ENCODE measurements at places on chromosomes 16 and 17.

- no peak for DNase-seq
Measured at GRCh38 chr17:59149841-59150511, 5.0 kb downstream of the SKA2 start.

GRCh38 chr17:72254808-72255449 lies 134.1 kb downstream of the SOX9 start:
- no peak for DNase-seq

DNA sequence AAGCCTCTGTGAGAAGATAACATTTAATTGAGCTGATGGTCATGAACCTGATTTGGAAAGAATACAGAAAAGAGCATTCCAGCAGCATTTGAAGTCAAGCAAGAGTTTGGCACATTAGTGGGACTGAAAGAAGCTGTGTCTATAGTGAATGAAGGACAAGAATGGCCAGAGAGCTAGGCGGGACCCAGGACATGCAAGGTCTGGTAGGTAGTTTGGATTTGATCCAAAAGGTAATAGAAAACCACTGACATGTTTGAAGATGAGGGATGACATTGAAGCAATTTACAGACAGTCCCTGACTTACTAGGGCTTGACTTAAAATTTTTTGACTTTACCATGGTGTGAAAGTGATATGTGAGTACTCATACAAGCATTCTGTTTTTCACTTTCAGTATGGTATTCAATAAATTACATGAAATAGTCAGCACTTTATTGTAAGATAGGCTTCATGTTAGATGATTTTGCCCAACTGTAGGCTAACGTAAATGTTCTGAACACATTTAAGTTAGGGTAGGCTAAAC lies 7.6 kb downstream of the CYB5B start:
- no peak for DNase-seq

- no peak for DNase-seq
Measured at GRCh38 chr17:80826955-80827645, 164.5 kb upstream of the CHMP6 start.

- DNase-seq: no peak
Measured at GRCh38 chr17:78316867-78317789, 42.7 kb downstream of the SOCS3 start.

- no peak for DNase-seq
Measured at GRCh38 chr17:40727447-40728231, 24.1 kb upstream of the KRT24 start.

- DNase-seq: no peak
Measured at GRCh38 chr17:9209347-9209746, 188.0 kb downstream of the NTN1 start.

DNA sequence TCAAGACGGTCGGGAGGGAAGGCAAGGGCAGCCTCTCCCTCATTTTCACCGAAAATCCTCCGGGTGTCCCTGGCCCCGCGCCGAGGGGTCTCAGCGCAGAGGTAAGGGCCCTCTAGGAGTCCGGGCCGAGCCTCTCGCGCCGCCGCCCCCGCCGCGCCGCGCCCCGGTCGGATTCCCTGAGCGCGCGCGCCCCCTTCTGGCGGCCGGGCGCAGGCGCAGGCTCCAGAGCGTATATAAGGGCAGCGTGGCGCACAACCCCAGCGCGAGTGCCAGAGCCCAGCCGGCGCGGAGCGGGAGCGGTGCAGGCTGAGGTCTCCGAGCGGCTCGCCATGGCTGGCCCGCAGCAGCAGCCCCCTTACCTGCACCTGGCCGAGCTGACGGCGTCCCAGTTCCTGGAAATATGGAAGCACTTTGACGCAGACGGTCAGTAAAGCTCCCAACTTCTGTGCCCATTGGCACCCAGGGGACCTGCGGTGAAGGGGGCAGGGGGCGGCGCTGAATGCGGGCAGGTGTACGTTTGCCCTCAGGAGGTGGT lies at the start of gene CALB2:
Gene CALB2, plus strand, starts transcription at position 260 of the 535 bp plus-strand sequence. Its CDS starts 70 bp downstream, at position 330.
- no peak for DNase-seq

DNA sequence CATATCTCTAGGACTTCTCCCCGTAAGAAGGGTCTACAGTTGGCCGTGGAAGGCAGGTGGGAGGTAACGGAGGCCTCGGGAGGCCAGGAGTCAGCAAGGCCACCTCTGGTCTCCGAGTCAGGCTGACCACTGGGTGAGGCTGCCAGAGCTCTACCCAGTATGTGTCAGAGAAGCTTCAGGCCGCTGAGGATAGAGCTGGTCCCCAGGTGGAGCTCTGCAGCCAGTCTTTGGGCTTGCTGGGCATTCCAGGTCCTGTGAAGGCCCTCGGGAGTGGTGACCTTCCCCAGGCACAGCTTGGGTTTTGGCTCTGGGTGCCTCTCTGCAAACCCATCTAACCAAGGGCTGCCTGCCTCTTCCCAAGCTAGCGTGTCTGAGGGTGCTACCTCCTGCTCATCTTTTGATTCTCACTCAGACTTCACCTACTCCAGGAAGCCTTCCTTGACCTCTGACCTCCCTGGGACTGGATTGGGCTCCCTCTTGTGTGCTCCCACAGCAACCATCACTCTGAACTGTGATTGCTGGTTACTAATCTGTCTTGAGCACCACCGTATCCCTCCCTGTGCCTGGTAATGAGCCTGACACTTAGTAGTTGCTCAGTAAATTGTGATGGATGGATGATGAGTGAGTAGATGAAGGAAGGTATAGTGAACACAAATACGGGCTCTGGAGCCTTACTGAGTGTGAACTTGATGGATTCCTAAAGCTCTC lies 22.3 kb downstream of the RHBDL3 start:
- no peak for DNase-seq

DNA sequence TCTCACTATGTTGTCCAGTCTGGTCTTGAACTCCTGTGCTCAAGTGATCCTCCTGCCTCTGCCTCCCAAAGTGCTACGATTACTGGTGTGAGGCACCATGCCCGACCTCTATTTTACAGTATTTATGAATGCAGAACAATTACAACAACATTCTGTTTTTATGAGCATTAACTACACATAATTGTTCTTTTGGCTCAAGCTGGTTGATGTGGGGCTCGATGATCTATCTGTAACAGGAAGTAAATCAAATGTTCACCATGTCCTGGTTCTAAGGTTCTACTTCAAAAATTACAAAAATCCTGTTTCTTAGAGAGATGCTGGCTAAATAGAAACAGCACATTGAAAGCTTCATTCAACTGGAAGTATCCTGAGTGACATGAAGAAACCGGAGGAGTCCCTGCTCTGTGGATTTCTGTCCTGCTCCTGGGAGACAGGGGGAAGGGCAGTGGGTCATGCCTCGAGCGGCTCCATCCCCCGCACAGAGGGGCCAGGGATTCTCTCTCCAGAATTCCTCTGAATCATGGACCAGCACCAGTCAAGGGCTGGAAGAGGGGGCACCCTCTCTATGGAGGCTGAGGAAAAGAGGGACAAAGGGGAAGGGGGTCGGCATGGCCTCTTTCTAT lies 31.5 kb downstream of the FA2H start:
- no peak for DNase-seq

DNA sequence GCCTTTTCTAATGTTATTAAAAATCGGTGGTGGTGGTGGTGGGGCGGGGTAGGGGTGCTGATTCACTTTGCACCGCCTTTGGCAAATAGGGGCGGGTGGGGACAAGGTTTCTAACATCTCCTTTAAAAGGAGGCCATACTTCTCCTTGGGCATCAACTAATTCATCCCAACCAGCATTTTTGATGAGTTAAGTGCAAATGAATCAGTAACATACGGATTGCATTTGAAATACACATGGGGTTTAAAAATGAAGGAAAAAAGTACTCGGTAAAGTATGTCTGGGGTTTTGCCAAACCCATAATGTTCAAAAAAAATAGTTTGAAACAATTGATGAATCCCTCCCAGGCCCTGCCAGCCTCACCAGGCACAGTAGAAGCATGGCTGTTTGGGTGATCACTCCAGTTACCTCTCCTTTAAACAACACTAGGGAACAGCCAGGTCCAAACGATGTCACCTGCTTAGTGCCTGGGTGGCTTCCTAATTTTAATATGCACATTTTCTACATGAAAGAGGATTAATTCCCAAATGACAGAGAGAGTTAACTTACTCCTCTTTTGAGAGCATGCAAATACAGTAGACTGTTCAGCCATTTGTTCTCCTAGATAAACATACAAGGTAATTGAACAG lies 107.2 kb downstream of the ANKFN1 start:
- no peak for DNase-seq

- DNase-seq: no peak
Measured at GRCh38 chr17:60451965-60452364, 29.7 kb downstream of the CHCT1 start.

GRCh38 chr16:535446-536405 lies 8.2 kb downstream of the CAPN15 start:
- no peak for DNase-seq

DNA sequence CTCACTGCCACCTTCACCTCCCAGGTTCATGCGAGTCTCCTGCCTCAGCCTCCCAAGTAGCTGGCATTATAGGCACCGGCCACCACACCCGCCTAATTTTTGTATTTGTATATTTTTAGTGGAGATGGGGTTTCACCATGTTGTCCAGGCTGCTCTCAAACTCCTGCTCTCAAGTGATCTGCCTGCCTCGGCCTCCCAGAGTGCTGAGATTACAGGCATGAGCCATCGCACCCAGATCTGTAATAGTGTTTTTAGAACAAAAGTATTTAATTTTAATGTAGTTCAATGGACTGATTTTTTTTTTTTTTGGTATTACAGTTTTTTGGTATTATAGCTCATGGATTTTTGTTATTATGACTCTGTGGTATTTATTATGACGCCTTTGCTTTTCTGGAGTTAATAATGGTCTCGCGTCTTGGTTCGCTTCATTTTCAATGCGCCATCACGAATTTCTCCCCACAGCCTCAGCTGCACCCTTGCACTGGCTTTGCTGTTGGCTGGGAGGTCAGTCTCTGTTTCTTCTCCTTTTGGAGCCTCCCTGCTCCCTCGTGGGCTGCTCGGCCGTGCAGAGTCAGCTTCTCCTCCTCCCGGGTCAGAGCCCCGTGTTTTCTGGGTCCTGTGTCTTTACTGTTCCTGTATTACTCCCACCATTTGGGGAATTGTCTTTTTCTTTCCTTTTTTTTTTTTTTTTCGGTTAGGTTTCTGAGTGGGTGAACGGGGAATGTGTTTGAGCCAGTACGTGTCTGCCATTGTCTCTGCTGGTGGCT lies 27.2 kb downstream of the BAIAP2 start:
- no peak for DNase-seq

- no peak for DNase-seq
Measured at GRCh38 chr16:55018881-55019280, 88.2 kb downstream of the IRX5 start.

GRCh38 chr16:10612649-10613179 lies 32.3 kb upstream of the EMP2 start:
- DNase-seq: no peak

- DNase-seq: no peak
Measured at GRCh38 chr17:35086931-35087573, 23.5 kb upstream of the RFFL start.

GRCh38 chr16:82630688-82631087 lies 3.9 kb downstream of the CDH13 start:
- DNase-seq: no peak

DNA sequence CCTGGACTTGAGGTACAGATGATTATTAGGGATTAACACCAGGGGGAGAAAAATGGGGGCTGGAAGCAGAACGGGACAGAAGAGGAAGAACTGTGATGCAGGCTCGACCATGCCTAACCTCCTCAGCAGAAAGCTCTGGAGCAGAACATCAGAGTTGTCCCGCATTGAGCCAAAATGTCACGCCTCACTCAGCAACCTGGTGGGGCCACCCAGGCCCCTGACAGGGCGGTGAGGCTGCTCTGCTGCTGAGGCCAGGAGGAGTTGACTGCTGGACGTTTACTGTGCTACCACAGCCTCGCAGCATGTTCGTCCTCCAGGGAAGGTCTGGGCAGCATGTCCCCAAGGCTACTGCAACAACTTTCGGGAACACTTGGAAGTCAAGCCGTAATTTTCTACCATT lies 6.5 kb upstream of the ULK2 start:
- DNase-seq: no peak

- no peak for DNase-seq
Measured at GRCh38 chr17:57532556-57532955, 212.5 kb downstream of the CCDC182 start.

DNA sequence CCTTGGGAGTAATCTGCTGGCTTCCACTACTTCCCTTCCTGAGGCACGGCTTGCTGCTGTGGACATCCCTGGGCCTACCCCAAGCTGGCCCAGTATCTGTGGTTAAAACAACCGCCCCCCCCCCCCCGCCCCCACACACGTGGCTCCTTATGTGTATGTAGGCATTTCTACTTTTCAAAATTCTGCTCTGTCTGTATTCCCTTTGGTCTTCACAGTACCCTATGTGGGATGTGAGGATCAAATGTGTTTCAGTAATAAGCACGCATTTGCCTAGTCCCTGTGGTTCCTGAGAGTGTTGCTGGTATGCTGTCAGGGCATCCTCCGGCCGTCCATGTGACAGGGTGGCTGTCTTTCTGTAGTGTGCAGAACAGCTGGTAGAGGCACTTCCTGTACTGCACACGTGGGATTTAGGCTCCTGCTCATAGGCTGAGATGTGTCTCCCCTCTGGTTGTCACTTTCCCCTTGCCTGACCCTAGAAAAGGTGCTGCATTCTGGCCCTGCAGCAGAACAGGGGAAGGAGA lies 2.2 kb downstream of the NT5M start:
- DNase-seq: no peak

DNA sequence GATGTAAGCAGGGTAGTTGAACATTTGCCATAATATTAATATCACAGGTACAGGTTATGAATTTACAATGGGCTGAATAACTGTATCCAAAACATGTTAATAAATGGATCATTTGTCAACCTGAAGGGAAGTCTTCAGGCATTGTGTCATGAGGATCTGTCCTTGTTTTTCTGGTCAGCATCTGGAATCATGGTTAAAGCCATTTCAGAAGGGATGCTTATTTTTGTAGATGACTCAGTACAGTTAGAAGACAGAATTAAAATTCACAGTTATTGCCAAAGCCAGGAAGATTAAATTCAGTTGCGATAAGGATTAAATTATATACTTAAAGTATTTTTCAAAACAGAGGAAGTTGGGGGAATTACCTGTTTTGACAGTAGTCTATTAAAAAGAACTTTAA lies 8.0 kb downstream of the PSMD11 start:
- no peak for DNase-seq

DNA sequence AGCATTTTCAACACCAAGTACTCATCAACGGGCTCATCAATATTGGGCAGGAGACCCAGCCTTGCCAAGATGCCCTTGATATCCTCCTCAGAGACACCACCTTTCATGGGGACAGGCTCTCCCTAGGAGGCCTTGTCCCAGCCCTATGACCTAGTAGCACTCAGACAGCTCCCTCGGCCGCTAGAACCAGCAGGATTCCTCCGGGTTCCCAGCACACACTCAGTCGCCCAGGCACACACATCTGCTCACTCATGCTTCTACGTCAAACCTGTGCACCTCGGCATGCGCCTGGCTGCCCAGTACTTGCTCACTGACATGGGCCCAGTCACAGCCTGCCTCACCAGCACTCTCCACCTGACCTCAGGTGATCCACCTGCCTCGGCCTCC lies 17.0 kb downstream of the SRCIN1 start:
- DNase-seq: no peak
